ENCODE measurements at places on chromosomes 3 and 15.

- DNase-seq: no peak
Observed at GRCh38 chr15:41001524-41002214, 48.4 kb downstream of the CHAC1 start.

DNA sequence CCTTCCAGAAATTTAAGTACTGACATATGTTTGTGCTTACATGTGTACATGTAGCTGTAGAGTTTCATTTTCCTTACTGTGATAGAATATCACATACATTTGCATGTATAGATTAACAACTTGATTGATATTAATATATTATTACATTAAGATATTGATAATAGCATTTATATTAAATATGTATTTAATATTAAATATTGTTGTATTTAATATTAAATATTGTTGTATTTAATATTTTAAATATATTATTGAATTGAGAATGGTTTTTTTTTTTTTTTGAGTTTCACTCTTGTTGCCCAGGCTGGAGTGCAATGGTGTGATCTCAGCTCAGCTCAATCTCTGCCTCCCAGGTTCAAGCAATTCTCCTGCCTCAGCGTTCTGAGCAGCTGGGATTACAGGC is 76.5 kb downstream of the MYH15 start:
- DNase-seq: no peak

- DNase-seq: no peak
Observed at GRCh38 chr3:189898559-189899153, 222.0 kb downstream of the P3H2 start.

DNA sequence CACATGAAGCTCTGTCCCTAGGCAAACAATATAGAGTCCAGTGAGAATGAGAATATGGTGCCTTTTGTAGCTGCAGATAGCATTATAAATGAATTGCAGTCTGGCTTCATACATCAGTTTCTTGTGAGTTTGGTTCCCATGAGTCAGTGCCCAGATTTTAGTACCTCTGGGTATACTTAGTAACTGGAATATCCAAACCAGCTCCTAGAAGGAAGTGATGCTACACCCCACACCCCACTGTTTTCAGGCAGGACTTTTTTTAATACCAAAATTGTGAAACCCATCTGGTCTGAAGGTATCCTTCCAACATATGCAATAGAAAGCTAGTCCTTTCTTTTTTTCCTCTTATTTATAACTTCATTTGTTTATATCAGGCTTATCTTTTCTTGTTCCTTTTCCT is 42.1 kb upstream of the FOXP1 start:
- DNase-seq: no peak

GRCh38 chr3:22746221-22746620 is 456.9 kb upstream of the UBE2E2 start:
- DNase-seq: no peak

DNA sequence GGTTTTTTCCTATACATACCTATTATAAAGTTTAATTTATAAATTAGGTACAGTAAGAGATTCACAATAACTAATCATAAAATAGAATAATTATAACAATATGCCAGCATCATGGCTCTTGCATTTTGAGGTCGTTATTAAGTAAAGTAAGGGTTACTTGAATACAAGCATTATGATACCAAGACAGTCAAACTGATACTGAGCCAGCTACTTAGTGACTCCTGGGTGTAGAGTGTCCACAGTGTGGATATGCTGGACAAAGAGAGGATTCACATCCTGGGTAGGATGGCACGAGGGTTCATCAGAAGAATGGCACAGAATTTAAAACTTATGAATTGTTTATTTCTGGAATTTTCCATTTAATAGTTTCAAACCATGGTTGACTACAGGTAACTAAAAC is 157.2 kb upstream of the IL12A start:
- DNase-seq: no peak

DNA sequence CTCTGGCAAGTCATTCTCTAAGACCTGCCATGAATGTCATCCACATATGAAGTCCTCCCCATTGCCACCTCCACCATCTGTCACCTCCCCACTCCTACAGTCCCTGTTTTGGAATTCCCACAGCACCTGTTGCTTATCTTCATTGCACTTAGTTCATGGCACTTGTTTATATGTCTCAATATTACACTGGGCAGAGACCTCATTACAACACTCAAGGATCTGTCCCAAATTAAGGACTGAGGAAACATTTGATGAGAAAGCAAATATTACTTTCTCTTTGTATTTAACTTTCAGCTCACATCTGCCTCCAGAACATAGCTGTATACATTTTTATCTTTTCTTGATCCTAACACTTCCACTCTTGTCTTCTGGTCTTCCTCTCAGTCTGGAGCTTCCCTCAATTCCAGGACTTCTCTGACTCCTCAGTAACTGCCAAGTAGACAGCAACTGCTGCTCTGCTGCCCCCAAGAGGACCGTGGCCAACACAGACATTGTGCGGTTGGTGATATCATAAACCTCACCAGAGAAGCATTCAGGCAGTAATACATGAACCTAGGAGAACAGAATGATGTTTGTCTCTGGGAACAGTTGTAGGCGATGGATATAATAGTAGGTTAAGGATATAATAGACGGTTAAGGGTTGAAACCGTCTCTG is 45.0 kb upstream of the FGF12 start:
- no peak for DNase-seq

- DNase-seq: no peak
Observed at GRCh38 chr15:58486062-58486461, 54.3 kb downstream of the LIPC start.

DNA sequence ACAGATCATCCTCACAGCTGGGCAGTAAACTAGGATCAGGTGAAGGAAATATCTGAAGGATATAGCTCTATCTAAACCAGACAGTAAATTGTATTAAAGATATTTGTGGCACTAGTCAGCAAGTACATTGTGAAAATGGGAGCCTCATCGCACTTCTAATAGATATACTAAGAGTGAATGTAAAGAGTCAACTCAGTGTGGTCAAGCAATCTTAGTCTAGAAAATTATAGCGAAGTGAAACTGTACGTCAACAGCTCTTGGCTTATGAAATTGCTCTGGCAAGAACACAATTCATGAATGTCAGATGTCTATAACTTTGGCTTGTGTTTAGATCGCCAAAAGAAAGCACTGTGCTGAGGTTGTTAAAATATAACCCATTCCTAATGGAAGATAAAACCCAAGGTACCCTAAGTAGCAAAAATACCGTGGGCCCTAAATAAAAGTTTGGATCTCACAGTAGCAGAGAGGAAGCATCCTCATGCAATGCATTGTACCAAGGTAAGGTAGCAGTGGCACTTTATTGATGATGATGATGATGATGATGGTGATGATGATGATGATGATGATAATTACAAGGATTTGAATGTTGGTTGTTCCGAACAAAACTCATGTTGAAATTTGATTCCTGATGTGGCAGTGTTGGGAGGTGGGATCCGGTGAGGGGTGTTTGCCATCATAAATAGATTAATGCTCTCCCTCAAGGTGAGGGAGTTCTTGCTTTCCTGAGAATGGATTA is 228.5 kb downstream of the UNC13C start:
- DNase-seq: no peak

GRCh38 chr3:143998266-143998665 is 26.6 kb downstream of the DIPK2A start:
- DNase-seq: no peak

GRCh38 chr3:78762121-78762520 is 1005.7 kb downstream of the ROBO1 start:
- DNase-seq: no peak

GRCh38 chr3:37241880-37242279 is 67.5 kb upstream of the LRRFIP2 start:
- no peak for DNase-seq

Data from stimulated activated CD8-positive, alpha-beta memory T cell treated with anti-CD3 and anti-CD28 coated beads, Interleukin-15, amount 100 ng/mL, for 48 hours (primary cell).